ENCODE measurements at places on chromosomes 5 and 9.

- DNase-seq: no peak
Measured at GRCh38 chr5:128487041-128487440, 51.0 kb downstream of the FBN2 start.

DNA sequence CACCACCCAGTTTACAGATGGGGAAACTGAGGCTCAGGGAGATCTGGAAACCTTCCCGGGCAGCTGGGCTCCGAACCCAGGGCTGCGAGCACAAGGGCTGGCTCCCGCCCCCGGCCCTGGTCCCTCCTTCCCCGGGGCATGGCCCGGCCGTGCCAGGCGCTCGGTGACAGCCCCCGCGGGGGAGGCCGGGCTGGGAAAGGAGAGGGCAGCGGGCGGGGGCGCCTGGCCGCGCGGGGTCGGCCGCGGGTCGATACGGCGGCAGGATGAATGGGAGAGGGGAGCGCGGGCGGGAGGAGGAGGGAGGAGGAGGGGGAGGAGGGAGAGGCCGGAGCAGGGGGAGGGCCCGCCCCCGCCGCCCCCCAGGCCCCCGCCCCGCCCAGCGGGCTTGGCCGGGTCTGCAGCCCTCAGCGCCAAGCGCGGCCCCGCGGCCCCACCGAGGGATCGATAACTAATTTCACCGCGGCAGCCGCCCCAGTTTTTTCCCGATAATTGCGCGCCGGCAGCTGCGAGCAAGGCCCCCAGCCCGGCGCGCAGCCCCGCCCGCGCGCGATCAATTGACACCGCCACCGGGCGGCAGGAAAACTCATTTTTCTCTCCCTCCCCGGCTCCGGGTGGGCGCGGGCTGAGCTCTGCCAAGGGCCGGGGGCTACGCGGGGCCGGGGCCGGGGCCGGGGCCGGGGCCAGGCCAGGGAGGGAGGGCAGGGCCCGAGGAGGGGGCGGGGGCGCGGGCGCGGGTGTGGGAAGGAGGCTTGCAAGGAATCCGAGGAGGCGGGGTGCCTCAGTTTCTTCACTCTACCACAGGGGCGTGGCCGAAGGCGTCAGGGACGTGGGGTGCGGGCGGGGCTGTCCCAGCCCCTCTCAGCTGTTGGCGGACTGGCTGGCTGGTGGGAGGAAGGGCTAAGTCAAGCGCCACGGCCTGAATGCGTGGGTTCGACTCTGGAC, 52.1 kb downstream of the C9orf50 start:
- DNase-seq: peak; percentile 28

DNA sequence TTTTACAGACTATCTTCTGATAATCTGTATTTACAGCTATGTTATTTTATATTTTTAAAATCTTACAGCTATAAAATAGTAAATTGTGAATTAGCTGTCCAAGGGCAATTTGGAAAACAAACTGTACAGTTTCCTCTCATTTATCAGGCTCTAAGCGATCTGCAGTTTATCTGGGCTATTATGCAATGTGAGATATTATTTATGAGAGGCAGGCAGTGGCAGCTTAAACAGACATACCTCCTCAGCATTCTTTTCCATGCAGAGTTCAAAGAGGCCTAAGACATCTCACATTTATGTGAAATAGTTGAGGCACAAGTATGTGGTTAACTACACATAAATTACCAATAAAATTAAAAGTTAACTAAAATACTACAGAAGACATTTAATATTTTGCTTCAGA, 10.2 kb downstream of the NIPSNAP3B start:
- DNase-seq: no peak

DNA sequence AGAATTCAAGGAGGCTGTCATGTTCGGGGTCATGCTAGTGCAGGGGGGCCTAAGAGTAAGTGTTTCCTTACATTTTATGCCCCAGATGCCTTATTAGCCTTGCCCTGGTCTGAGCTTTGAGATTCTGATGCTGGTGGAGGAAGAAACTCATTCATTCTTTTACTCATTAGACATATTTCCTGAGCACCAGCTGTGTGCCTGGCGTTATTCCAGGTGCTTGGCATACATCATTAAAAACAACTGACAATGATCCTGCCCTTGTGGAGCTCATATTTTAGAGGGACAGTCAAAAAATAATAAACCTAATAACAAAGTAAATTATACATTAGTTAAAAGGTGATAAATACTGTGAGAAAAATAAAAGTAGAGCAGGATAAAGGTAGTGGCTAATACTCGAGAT, 138.9 kb upstream of the SGCD start:
- DNase-seq: no peak

DNA sequence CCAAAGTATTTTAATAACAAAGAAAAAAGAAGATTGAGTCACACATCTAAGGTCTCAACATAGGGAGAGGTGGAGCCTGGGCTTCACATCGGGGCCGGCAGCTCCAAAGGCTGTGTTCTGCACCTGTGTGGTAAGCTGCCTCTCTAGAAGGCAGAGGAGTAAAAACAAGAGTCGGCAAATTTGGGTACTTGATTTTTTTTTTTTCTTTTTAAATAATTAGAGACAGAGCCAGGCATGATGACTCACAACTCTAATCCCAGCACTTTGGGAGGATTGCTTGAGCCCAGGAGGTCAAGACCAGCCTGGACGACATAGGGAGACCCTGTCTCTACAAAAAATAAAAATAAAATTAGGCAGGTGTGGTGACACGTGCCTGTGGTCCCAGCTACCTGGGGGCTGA, 4.7 kb downstream of the URM1 start:
- DNase-seq: no peak

DNA sequence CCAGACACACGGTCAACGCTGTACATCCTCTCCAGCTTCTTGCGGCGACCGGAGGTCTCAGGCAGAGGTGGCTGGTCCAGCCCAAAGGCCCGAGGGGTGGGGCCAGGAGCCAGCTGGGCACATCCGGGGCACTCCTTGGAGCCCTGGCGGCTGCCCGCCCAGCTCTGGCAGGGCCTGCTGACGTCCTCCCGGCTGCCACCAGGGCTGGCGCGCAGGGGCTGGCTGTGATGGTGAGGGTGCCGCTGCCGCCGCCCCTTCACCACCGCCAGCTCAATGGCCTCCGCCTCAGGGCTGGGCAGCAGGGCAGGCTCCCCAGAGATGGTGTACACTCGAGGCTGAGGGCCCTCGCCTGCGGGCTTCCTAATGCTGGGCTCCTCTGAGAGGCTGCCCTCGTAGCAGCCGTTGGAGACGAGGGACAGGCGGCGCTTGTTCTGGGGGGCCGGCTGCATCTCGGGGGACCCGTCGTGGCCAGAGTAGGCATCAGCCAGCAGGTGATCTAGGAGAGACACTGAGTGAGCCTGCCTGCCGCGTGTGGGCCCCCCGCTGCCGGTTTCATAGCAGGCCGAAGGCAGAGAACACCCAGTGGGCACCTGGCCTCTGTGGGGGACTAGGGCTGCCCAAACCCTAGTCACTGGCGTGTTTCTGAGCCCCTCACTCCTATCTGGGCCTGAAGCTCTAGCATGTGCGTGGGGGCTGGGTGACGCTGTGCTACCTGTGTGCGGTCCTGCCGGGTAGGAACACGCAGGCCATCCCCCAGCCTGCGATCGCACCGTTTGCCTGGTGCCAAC, 1.5 kb downstream of the NSMF start:
- no peak for DNase-seq

DNA sequence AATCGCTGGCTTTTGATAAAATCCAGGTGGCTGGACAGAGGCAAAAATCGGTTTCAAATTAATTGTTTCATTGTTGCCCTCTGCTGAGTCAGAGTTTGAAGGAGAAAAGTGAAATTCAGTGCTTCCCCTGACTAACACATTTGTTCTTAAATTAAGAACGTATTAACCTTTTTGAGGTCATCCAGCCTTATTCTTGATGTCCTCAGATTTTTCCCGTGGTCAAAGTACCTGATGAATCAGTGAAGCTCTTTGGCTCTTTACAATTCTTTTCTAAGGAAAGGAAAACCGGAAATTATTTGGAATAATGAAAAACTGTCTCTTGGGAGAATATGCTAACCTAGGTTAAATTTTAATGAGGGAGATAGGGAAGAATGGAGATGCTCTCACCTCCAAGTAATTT, 21.6 kb downstream of the OSMR start:
- no peak for DNase-seq

DNA sequence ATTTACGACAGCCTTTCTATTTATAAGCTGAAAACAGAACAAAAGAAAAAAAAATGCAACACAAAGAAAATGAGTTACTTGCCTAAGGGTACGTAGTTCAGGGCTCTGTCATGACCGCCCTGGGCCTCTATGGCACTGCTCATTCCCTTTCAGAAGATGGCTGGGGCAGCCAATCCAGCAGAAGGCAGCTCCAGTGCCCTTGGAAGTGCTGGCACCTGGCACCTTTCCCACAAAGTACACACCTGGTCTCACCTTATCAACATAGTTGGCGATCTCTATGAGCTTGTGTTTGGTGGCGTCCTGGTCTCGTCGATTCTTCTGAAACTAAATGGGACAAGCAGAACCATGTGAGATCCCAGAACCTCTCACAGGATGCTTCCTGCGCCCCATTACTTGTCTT, 53.2 kb downstream of the NIPAL4 start:
- DNase-seq: no peak

DNA sequence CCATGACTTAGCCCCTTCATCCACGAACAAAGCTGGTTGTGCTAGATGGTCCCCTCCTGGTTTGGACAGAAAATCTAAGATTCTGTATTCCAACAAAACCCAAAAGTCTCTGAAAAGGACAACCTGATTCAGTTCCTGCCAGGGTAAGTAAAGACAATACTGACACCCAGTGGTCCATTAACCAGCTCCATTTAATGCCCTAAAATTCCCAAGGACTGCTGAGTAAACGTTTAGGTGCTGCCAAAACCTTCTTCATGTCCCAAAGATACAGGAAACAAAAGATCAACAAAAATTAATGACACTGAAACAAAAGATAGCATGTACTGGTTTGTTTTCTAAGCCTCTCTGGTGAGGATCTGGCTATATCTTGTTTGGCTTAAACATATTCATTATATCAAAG, 25.3 kb upstream of the PPP1R2B start:
- peak; percentile 81 for DNase-seq

DNA sequence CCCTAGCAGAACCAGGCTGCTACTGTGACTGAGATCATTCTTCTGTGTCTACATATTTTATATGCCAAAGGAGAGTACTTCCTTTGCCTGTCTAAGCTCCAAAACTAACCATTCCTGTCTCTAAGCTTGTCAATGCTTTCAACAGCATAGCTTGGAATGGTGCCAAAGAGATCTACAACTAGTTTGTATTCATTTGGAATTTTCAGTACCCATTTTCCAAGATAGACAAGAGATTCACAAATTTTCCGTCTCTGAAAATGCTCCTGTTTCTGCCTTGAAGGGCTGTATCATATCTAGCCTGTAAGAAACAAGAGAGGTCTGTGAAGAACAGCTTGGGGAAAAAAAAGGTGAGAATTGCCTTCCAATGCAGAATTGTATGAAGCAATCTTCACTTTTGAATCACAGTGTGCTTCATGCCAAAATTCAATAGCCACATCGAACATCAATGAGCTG, 334.4 kb upstream of the ACTBL2 start:
- no peak for DNase-seq

DNA sequence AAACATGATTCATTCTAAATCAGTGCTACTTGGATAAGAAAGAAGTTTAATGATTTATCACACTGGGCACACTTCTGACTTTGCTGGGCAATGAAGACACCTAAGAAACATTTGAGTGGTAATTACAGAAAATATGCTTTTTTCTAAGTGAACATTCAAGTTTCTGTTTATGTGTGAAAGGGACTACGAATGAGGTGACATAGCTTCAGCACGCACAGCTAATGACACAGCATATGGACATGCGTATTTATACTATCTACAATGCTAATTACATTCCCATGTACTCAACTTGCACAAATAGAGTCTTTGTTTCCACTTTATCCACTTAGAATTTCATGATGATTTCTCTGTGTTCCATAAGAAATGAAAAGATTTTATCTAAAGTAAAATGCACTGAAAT, 40.6 kb downstream of the FREM1 start:
- no peak for DNase-seq

- no peak for DNase-seq
Measured at GRCh38 chr9:116608064-116608463, 79.0 kb upstream of the TRIM32 start.

DNA sequence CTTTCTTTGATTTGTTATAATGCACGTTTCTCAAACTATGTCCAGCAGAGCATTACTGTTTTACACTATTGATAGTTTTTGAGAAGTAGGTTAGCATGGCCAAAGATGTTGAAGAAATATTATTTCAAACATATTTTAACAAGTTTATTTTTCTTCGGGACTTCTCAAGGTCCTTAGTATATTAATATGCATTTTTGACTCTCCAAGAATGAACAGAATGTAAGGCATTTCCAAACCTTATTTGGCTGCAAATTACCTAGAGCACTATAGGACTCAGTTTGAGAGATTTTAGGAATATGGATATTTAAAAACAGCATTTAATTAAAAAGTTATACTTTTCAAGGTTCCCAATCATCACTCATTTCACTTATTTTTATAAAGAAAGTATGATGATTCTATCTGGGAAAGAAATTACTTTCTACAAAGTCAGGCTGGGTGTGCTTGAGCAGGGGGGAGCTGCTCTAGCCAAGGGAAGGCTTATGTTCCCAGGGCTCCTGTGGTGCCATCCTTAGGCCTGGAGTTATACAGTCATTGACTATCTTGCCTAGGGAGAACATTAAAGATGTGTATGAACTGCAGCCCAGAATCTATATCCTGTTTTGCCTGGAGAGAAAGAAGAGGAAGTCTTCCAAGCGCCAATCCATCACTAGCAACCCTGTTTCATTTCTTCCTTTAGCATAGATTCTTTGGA, 27.6 kb upstream of the NREP start:
- no peak for DNase-seq

DNA sequence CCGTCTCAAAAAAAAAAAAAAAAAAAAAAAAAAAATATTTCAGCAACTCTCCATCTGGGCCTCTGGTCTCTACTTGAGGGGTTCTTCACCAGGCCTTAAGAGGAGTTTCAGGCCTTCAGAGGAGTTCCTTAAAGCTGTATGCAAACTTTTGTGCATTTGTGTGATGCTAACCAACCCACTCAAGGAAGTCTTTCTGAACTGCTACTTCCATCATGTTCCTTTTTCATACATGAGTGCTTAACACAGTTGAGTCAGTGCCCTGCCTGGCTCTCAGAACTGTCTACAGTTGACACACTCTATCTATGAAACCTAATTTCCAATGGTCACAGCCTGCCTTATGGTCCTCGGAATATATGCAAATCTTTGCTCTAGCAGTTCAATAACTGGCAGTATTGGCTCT, 146.5 kb downstream of the MEF2C start:
- DNase-seq: no peak

DNA sequence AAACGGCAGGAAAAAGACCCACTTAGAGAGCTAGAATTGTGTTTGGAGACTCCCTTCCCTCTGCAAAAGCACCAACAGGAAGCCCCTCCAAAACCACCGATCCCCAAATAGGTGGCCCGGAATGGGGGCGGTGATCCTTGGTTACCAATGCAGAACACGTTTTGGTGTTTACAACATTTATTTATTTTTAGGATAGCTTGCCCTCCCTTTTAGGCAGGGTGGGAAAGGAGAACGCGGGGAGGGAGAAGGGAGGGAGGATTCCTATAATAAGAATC, 579 bp upstream of the NTRK2 start:
- DNase-seq: no peak

DNA sequence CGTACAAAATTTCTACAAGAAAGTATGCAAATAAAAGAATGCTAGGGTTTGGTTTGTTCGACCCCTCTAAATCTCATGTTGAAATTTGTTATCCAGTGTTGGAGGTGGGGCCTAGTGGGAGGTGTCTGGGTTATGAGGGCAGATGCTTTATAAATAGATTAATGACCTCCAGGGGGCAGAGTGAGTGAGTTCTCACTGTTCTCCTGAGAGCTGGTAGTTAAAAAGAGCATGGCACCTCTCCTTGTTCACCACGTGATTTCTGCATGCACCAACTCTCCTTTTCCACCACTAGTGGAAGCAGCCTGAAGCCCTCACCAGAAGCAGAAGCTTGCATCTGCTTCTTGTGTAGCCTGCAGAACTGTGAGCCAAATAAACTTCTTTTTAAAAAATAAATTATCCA, 50.4 kb upstream of the FAM170A start:
- DNase-seq: no peak

All from Ammon's horn (tissue), 1 donor.